AG04450 (cell line): ENCODE measurements at places on chromosomes 5 and 9. TPM values are rescaled to one million over a fixed set of nuclear protein-coding genes. Genes with fewer than 3 reads are reported as not detected.

The SOHLH1 gene
- polyA plus RNA-seq, result not detected in 2 replicates

The FBN2 gene
- 46.5 and 47.2 TPM in 2 replicates for polyA plus RNA-seq

DNA sequence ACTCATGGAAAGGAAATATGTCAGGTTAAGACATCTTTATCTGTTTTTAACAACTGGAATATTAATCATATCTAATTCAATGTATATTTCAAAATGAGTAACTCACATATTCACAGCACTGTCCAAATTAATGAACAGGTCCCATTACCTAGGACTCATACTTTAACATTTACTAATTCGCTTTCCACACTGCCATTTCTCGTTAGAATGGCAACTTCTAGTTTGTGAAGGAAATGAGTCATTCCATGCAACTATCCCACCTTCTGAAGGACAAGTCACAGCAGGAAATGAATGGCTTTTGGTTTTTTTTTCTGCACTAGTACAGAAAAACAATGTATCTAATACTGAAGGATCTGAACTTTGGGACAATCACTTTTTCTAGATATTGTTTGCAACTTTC lies 24.6 kb upstream of the IFNK start:
- no peak for DNase-seq

DNA sequence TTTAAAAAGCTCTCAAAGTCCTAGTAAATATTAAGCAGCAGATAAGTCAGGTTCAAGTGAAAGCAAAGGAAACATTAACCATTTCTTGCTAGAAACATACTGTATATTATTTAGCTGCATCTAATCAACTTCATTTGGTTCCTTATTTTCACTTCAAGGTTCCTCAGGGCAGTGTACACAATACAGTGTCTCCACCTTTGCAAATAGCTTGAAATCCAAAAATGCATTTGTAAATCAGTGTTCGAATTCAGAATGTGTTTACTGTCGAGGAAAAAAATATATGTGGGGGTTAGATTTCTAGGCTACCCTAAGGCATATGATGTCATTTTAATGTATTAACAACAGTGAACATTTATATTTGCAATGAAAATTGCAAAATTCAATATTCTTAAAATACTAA lies 436.0 kb downstream of the CETN3 start:
- no peak for DNase-seq

DNA sequence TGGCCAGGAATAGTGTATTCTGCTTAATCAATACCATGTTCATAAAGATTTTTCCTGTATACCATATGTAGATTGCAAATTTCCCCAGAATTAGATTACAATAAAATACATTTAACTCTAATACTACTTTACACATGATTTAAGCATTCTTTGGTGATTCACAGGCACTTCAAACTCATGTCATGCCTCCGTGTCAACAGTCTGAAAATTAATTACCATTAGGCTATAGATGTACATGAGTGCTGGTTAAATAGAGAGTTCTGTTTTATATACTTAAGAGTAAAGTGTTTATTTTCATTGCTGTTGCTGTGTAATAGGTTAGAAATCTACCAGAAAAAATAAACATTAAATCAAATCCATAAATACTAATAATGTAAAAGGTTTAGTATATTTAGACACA lies 159.8 kb downstream of the ZSWIM6 start:
- no peak for DNase-seq

GRCh38 chr5:127683008-127683407 lies 20.2 kb upstream of the CCDC192 start:
- no peak for DNase-seq

DNA sequence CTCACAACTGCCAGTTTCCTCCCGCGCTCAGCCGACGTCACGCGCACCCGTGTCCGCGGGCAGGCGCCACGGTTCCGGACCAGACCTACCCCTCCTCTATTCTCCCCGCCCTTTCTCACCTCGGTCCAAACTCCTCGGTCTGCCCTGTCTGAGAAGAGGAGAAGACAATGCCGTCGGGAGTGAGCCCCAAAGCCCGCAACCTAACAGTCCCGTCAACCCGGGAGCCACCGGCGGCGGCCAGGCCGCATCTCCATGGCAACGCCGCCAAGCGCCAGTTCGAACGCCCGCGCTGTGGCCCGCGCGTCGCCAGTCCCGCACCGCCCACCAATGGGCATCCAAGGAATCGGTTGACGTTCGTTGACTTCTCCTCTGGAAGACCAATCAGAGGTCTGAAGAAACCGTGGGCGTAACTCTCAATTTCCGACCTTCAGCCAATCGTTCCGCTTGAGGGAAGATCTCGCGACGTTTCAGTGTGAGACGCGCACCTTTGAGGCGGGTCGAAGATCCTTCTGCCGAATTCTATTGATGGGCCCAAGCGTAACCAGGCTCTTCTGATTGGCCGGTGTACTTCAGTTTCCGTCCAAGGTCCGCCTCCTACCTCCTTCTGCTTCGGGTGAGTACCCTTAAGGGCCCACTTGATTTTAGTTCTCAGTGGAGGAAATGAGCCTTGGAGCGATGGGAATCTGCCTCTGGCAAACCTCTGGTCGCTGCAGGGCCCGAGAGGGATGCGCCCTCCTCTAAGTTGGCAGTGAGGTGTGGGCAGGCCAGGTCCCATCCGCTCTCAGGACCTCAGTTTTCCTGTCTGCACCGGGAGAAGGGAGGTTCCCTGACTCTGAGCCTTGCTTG lies at the start of the genes KIF24 and NUDT2:
TSS of gene KIF24 (minus strand) at position 282 of the 846 bp plus-strand sequence. CDS start 17,922 bp downstream, outside the sequence.
TSS of gene NUDT2 (plus strand) at position 583 of the 846 bp plus-strand sequence. CDS start 9,471 bp downstream, outside the sequence.
- peak; percentile 100 for DNase-seq

GRCh38 chr9:20152151-20152725 lies 363.4 kb upstream of the SLC24A2 start:
- no peak for DNase-seq

DNA sequence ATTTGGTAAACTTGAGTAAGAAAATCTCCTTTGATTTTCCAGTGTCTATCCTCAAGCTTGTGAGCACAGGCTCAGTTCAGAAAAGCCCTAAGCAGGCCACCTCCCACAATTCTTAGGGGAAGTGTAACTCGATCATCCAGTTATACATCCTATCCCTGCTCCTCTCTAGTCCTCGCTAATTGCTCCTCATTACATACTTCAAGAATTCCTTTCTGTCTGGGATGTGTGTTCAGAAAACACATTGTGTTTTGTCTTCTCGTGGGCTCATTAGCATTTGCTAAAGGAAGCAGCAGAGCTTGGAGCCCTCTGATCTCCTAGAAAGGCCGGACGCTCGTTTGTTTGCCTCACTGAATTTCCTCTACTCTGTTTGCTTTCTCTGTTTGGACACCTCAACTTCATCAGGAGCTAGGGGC lies 268.2 kb upstream of the RFX3 start:
- DNase-seq, result no peak
